ENCODE measurements at places on chromosomes 5 and 9.

- no peak for DNase-seq
Observed at GRCh38 chr5:134206627-134207160, 19.2 kb downstream of the PPP2CA start.

DNA sequence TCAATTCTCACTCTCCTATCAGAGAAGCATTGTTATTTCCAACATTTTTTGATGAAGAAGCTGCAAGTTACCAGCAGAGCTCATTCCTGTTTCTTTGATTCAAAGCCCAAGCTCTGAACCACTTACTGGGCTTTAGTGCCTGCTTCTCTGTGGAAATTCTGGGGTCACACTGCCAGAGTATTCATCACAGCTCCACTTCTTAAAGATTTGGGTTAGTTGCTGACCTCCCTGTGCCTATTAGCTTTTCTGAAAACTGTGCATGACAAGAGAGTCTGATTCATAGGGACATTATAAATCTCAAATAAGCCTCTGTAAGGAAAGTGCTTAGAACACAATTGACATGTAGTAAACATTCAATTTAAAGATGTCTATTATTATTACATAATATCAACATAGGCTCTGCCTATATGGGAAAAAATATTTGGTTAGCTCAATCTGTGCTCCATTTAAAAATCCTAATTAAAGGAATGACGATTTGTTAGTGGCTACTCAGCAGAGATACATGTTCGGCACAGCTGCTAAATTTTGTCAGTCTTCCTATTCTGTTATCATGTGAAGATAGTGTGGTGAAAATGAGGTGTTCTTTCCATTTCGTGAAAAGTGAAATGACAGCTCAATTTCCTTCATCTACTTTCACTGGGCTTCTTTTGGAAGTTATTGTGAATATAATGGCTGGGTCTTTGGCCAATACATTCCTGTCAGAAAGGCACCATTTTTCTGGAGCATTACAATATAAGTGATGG is 293.0 kb downstream of the KCTD16 start:
- no peak for DNase-seq

DNA sequence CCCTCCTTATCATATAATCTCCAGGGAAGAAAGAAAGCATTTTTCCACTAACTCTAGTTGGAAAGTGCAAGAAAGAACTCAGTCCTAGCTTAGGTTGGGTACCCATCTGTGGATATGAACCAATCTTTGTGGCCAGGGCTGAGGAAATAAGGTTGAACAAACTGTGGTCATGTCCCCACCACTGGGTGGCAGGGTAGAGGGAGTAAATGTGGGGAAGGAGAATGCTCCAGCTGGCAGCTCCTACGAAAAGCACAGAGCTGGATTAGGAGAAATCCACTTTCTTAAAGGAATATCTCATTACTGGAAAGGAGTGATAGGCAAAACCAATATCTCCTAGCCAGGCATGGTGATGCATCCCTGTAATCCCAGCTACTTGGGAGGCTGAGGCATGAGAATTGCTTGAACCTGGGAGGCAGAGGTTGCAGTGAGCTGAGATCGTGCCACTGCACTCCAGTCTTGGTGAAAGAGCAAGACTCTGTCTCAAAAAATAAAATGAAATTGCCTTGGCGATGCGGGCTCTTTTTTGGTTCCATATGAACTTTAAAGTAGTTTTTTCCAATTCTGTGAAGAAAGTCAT is 175.1 kb downstream of the CCDC192 start:
- no peak for DNase-seq

DNA sequence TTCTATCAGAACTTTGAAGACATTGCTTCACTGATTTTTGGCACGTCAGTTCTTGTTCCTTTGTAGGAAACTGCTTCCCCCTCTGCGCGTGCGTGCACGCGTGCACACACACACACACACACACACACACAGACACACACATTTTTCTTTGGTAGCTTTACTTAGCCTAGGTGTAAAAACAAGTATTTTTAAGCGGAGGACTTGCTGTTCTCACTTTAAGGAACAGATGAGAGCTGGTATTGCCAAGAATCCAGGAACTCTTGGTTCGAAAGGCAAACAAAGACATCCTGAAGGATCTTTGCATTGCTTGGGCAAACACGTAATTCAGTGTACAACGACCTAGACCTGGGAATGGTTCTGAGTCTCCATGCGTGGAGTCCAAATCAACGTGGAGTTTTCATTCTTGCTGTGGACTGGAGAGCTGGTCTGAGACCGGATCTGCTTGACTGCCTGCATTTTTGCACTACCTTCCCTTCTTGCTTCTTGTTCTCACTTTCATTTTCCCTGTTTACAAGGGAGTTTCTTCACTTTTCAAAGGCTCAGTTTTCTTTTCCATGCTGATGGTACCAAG is 8.2 kb downstream of the TMEM268 start:
- DNase-seq, result no peak

DNA sequence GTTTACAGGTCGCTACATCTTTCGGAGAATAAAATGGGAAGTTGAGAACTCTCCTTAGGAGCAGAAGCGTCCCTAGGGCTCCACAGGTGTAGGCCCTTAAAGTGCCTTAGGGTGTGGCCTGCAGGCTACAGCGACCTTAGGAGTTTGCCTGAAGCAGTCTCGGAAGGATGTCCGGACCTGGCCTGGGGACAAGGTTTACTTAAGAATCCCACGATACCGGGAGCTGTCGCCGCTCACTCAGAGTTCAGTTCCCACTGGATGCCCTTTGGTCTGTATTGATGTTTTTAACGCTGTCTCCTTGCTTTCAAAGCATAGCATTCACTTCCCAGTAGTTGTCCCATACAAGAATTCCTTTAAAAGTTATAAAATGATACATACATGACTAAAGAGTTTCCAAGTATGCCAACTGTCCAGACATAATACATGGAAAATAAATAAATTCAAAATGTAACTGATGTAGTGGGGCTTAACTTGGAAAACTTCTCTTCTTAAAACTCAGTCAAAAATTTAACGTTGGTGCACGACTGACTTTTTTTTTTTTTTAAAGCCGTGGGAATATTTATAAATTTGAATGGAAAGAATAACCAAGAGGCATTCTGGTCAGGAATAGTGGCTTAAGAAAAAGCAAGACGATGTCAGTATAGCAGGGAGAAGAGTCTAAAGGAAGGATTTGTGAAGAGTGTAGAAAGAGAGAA is 848 bp downstream of the RAD50 start:
- DNase-seq, result no peak

DNA sequence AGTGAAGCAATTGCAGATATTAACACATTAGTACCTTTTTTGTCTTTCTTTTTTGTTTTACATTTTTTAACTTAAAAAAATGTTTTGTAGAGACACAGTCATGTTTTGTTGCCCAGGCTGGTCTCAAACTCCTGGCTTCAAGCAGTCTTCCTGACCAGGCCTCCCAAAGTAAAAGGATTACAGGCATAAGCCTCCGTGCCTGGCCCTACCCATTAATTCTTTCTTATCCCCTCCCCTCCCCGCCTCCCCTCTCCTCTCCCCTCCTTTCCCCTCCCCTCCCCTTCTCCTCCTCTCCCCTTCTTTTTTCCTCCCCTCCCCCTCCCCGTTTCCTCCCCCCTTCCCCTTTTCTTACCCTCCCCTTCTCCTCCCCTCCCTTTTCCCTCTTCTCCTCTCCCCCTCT is 182.4 kb downstream of the FER start:
- no peak for DNase-seq

GRCh38 chr5:37532976-37533740 is 154.0 kb downstream of the WDR70 start:
- no peak for DNase-seq

DNA sequence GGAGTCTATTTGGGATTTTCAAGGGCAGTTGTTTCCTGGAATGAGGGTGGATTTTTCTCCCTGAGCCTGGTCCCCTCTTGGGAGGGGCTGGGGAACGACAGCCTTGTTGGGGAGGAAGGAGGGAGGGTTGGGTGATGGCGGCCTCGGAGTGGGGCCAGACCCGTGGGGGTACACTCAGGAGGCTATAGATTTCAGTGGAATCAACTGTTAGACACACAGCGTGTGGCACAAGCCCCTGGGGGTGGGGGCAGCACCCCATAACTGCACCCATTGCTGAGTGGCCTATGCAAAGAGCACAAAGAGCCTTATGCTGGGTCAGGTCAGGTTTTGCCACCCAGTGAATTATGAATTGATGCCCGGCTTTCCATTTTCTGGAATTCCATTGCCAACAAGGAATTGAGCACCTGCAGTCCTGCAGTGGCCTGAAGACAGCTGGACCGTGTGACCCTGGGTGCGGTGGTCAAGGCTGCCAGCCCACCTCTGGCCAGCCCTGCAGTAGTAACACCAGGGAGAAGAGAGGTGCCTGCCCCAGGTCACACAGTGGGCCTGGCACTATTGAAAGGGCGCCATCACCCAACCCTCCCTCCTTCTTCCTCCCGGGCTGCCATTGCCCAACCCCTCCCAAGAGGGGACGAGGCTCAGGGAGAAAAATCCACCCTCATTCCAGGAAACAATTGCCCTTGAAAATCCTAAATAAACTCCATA is 8.4 kb downstream of the MYMK start:
- no peak for DNase-seq

- DNase-seq, result no peak
Observed at GRCh38 chr5:4019841-4020240, 424.2 kb downstream of the IRX1 start.

GRCh38 chr5:132501961-132502931 is 11.7 kb upstream of the IRF1 start:
- no peak for DNase-seq

- DNase-seq, result no peak
Observed at GRCh38 chr5:33306758-33307157, 134.0 kb upstream of the TARS1 start.

GRCh38 chr5:124908581-124909451 is 162.4 kb upstream of the ZNF608 start:
- DNase-seq, result no peak

GRCh38 chr5:37771203-37771611 is 68.6 kb downstream of the GDNF start:
- DNase-seq, result no peak

DNA sequence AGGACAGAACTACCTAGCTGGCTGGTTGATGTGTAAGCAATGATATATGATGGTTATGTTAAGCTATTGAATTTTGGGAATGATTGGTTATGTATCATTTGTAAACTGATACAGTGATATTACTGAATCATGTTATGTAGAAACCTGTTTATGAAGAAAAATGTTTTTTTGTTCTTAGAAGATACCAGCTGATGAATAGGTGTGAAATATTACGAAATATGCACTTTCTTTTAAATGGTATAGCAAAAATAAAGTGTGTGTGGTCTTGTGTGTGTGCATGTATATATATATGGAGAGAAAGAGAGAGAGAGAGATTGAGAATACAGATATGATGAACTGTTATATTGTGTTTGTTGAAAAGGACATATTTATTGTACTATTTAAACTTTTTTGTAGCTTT is 164.1 kb downstream of the WDR70 start:
- DNase-seq, result no peak

GRCh38 chr9:79334001-79334400 is 237.8 kb upstream of the TLE4 start:
- no peak for DNase-seq

GRCh38 chr9:21995666-21996398 is 1.2 kb downstream of the CDKN2B-AS1 start:
- DNase-seq, result no peak

GRCh38 chr9:6553866-6554265 is 91.7 kb downstream of the GLDC start:
- no peak for DNase-seq

Measured in activated T-cell treated with anti-CD3 and anti-CD28 coated beads for 48 hours (primary cell).